ENCODE measurements at places on chromosomes 4 and X.
A peak's percentile ranks its signal among the peaks of the same experiment; 100 is the strongest.

GRCh38 chr4:73683033-73683432 lies 57.3 kb upstream of the CXCL8 start:
- DNase-seq, result no peak

DNA sequence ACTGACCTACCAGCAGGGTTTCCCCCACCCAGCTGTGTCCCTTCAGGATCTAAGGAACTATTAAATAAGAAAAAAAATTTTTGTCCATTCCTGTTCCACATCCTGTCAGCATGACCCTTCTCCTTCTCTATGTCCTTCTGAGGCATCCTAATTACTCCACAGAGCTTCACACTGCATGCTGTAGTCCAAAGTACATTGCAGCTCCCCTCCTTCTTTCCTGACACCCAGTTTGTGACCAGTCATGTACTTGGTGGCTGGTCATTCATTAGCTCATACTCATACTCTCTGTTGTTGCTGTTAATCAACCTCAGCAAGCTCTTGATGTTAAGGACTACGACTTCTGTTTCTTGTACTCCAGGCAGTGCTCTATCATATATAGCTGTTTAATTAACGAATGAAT lies 2.4 kb upstream of the EGF start:
- no peak for DNase-seq

- peak; percentile 46 for DNase-seq
These were observed 765 bp downstream of the ENOPH1 start for GRCh38 chr4:82430964-82431745.

DNA sequence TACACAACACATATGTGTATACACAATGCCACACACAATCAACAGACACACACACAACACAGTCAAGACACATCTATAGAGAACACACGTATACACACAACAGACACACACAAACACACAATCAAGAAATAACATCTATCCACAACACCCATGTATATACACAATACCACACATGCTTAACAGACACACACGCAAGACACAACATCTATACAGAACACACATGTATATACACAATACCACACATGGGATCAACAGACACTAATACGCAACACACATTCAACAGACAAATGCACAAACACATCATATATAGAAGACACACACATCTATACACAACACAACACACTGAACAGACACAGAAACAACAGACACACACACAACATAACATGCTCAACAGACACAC lies 234.8 kb downstream of the SHOX start:
- DNase-seq, result no peak

DNA sequence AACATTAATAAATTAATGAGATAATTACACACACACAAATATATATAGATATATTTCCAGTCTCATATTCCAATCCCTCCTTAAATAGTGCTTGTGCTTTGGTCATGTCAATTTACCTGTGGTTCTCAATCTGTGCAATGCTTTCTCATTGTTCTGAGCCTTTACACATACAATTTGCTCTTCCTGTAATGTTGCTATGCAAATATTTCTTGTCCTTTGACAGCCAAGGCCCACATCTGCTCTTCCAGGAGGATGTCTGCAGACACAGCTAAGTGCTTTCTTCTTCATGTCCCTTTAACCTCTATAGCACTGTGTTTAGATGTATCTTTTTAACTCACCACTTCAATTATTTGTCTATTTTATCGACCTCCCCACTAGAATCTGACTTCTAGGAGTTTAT lies 67.3 kb upstream of the RAPGEF2 start:
- no peak for DNase-seq

GRCh38 chr4:1770791-1771231 lies 22.3 kb upstream of the FGFR3 start:
- DNase-seq, result no peak

GRCh38 chr4:47771020-47771419 lies 66.8 kb downstream of the CORIN start:
- no peak for DNase-seq

- no peak for DNase-seq
These were observed 18.7 kb downstream of the MGST2 start for GRCh38 chr4:139684351-139684750.

DNA sequence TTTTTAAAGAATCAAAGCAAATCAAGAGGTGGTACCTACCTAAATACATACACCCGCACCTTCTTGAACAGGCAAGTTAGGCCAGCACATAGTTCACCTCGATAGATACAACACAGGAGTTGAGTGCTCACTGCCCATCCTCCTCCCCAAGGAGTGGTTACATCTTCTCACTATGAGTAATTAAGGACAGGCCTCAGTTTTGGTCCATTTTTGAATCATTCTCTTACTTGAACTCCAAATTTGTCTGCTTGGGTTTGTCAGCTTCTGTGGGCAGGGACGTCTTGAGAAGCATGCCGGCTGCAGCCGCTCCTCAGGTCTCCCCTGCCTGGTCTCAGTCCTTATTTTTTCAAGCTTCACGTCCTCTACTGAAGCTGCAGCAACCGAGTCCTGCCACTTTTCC lies 190.6 kb upstream of the RBPJ start:
- DNase-seq, result no peak

DNA sequence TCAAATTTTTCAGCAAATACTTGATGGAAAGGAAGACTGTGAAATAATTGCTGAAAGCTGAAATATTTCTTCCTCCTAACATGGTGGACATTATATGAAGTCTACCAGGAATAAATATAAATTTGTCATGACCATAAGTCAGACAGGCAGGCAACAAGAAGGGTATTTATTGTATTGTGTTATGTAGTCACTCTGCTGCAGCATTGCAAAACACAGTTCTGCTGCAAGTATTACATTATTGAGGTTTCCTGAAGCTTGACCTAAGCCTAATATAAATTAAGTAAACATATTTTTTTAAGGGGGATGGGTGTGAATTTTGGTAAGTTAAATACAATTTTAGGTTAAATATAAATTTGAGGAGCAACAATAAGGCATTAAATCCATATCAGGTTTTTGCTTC lies 60.2 kb upstream of the MAOA start:
- DNase-seq, result no peak

- no peak for DNase-seq
These were observed 515.8 kb downstream of the RAB28 start for GRCh38 chr4:12968345-12968744.

GRCh38 chrX:25068340-25068739 lies 52.6 kb upstream of the ARX start:
- DNase-seq, result no peak

GRCh38 chr4:56424697-56425514 lies 10.5 kb downstream of the PPAT start:
- peak; percentile 37 for DNase-seq

DNA sequence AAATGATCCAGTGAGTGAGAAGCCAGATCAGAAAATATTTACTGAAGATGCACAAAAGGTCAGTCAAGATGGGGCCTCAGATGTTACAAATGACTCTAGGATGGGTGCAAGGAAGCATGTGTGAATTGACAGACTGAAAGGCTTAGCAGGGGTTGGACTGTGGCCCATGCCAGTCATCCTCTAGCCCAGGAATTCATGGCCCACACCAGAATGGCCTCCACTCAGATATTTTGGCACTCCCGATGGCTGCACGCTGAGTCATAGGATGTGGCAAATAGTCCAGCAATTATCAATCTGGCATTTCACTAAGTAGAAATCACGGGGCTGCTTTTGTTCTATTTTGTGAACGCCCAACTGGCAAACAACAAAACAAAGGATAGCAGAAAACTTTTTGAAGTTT lies 406.5 kb downstream of the IQCM start:
- DNase-seq, result no peak

GRCh38 chr4:123345137-123345934 lies 51.3 kb upstream of the SPRY1 start:
- DNase-seq, result no peak

DNA sequence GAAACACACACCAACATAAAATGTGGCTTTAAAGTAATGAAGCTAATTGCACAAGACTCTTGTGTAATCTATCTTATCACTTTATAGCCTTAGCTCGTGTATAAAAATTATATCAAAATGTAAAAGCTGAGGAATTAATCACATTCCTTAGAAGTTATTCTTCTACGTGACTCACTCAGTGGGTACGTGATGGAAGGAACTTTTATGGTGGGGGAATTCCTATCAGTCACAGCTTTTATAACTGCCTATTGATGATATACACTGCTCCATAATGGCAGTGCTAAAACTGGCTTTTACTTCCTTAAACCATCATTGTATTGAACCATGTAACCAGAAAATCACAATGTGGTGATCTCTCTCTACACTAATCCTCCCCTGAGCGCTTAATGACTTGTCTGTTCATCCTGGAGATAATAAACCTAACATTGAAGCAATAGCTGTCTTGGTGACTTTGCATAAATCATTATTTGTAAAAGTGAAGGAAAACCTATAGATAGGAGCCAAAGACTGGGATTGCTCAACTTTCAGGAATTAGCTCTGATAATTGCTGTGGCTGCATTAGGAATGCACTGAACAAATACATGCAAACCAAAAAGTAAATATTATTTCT lies 276.7 kb downstream of the GBA3 start:
- DNase-seq, result no peak

DNA sequence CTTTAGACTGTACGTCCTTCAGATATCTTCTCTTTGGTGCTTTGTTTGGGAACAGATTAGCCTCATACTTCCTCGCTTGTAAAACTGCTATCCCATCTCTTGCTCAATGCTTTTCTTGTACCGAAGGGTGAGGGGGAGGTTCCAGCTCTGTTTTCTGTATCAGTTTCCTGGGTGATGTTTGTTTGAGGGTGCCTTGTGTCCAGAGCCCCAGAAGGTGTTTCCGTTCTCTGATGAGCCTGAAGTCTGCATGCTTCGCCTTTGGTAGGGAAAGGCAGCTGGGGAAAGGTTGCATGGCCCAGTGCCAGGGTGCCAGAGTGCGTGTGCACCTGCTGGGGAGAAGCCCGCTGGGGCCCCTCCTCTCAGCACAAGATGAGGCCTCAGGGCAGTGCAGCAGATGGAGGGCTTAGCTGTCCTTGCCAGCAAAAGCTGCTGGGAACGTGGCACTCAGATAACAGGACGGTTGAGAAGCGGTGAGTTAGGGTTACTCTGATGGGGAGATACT lies 73.7 kb downstream of the TBL1X start:
- DNase-seq, result no peak

DNA sequence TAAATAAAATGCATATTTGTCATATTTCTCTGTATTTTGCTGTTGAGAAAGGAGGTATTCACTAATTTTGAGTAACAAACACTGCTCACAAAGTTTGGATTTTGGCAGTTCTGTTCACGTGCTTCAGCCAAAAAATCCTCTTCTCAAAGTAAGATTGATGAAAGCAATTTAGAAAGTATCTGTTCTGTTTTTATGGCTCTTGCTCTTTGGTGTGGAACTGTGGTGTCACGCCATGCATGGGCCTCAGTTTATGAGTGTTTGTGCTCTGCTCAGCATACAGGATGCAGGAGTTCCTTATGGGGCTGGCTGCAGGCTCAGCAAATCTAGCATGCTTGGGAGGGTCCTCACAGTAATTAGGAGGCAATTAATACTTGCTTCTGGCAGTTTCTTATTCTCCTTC lies 3.3 kb downstream of the HTT start:
- no peak for DNase-seq

GRCh38 chr4:74304095-74304625 lies 4.1 kb upstream of the EPGN start:
- no peak for DNase-seq

DNA sequence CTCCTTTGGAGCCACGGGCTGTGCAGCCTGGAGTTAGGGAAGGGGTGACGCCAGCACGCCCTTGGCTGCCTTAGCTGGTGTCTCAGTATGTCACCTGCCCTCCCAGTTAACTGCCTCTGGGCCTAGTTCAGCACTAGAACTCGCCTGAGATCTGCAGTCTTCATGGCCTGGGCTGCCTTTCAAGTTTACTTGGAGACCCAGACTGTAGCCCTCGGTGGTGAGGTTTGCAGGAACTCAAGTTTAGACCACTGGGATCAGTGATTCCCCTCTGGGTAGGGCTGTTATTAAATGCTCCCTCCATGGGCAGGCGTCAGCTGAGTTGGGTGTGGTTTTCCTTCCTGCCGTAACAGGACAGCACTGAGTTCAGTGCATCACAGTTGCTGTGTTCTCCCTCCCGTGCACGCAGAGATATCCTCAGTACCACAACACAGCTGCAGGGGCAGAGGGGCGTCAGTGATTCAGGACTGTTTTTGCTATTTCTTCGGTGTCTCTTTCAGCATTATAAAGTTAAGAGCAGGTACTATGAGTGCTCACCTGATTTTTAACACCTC lies 30.5 kb downstream of the PLAC8 start:
- DNase-seq, result peak; percentile 80

DNA sequence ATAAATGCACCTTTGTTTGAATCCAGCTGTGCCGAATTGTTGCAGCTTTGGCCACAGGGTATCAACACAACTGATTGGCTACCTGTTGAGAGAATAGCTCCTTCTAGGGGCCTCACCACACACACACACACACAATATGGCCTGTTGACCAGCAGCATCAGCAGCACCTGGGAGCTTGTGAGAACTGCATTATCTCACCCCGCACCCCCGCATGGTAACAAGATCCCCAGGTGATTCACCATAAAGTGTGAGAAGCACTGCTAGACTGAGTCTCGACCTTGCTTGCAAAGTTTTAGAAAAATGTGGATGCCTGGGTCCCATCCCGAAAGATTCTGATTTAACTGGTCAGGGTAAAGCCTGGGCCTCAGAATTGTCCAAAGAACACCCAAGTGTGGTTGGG lies 176.9 kb upstream of the PRPS2 start:
- DNase-seq, result no peak

GRCh38 chr4:159079074-159079473 lies 23.8 kb upstream of the RAPGEF2 start:
- no peak for DNase-seq

DNA sequence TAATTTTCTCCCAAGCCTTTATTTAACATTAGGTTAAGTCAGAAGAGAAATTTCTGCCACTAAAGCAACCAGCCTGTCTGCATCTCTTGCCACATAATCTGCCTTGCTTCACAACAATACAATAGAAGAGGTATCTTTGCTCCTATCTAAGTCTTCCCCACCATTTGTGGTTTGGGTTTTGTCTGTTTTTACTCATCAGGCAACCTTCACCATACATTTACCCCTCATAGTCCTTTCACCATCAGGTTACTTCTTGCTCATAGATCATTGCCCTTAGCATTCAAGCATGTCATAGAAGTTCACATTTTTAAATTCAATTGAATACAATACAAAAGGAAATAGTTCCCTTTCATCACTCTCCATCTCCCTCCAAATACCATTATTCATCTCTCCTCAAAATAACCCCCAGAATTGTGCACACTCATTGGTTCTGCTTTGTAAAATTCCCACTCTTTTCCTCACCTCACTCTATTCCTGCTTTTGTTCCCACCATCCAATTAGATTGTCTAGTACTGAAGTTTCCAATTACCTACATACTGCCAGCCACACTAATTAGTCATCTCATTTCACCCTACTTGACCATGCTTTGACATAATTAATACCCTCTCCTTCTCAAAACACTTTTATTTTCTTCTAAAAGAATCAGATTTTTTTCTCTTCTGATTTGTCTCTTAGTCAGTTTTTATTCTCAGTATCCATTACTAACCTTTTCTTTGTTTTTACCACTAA lies 1957.0 kb upstream of the AGA start:
- DNase-seq, result no peak

- peak; percentile 60 for DNase-seq
These were observed at the start of gene MAMLD1 for GRCh38 chrX:150362599-150363481. Gene MAMLD1, plus strand, starts transcription at chrX:150363317. Its CDS starts 82,200 bp downstream, at chrX:150445517.

GRCh38 chr4:41061482-41062185 lies 152.7 kb downstream of the APBB2 start:
- DNase-seq, result no peak
